Activated T-cell treated with anti-CD3 and anti-CD28 coated beads for 4 hours (primary cell): ENCODE measurements at places on chromosomes 7 and 10.
A peak's percentile ranks its signal among the peaks of the same experiment; 100 is the strongest.

GRCh38 chr7:35613150-35613549 lies 81.8 kb downstream of the HERPUD2 start:
- DNase-seq, result no peak

DNA sequence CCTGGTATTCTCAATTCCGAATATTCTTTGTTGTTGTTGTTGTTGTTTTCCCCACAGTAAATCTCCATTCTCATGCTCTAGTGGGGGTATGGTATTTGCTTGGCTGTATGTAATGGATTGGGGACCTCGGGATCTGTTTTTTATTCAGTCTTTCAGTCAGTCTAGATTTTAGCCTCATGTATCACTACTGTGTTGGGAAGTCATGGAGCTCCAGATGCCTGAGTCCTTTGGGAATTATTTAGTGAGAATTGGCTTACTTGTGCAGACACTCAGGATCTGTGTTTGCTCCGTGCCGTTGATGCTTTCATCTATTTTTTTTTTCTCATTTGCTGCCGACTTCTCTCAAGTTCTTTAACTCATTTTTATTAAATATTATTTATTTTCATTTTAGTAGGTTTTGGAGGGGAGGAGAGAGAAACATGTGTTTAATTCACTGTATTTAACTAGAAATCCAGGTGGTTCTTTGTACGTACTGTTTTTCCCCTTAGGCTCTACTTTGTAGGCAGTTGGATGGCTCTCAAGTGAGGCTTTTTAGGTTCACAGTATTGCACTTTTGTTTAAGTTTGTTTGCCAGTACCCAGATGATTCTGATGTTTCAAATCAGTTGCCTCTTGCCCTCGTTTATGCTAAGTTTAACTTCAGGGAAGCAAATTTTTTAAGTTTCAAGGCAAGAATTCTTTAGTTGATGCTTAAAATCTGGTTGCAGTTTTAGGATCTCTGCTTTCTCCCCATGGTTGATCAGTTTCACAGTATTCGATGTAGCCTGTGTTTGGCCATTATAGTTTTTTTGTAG lies 36.9 kb downstream of the ZNRF2 start:
- no peak for DNase-seq

GRCh38 chr7:158124671-158125079 lies 462.9 kb downstream of the PTPRN2 start:
- no peak for DNase-seq

DNA sequence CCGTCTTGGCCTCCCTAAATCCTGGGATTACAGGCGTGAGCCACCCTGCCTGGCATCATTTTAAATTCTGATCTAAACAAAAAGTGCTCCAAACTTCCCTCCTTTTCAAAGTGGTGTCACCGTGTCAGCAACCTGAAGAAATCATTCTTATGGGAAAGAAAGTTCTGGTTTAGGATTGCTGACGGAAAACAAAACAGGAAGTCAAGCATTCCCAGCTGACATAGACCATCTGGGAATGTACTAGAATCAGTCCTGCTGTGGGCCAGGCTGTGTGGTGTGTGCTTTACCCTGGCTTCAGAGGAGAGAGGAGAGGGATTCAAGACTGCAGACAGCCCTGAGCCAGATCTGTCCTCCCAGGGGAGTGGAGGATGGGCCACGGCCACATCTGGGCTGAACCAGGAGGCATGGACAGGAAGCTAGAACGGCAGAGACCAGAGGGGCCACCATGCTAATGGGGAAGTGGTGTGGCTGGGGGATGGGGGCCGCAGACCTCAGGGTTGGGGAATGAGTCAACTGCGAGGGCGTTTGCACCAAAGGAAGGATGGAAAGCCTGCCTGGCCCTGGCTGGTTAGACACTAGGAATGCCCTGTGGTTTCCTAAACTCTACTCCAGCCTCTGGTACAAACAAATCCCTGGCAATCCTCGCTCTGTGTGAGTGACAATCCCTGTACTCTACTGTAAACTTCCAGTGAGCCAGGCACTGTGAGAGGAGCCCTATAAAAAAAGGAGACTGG lies 16.7 kb upstream of the CLIP2 start:
- no peak for DNase-seq

GRCh38 chr7:69418869-69419670 lies 179.2 kb upstream of the AUTS2 start:
- no peak for DNase-seq

DNA sequence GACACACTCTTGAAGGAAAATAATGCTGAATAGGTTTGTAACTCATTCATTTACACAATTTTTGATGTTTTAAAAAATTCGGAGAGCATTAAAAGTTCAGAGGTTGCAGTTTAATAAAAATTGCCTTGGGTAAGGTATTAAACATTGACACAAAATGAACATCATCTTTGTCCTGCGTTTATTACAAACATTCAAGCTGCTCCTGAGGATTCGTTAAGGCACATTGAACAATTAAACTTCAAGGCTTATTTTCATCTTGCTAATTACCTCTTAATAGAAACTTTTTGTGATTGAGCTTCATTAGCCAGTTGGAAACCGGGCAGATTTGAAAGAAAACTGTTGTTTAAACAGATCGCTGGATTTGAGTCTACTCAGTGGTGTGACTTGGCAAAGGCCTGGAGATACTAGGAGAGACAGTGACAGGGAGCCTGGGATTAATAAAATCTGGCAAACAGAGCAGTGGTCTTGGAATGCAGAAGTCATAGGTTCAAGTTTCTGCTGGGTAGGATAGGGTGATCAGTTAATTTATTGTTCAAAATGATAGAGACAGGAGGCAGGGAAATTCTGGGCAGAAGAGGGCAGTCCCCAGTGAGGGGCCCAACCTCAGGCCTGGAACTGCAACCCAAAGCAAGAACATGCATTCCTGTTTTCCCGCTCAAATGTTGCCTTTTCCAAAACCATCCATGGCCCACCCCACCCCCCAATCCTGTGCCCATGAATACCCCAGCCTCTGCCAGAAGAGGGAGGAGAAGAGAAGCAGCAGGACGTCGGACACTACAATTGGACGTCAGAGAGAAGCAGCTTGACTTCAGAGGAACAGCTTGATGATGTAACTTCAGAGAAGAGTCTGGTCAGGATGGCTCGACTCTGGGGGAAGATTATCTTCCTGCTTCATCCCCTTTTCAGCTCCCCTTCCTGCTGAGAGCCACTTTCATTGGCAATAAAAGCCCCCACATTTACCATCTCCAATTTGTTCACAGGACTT lies 43.5 kb upstream of the SLC35G1 start:
- DNase-seq, result no peak

GRCh38 chr7:139523199-139523941 lies at the start of gene CLEC2L:
Gene CLEC2L, plus strand, starts transcription at chr7:139523685. Its CDS starts 243 bp downstream, at chr7:139523928.
- no peak for DNase-seq

GRCh38 chr10:5888843-5889623 lies 660 bp downstream of the ANKRD16 start:
- peak; percentile 23 for DNase-seq

GRCh38 chr7:99499371-99499720 lies 735 bp downstream of the ZNF394 start:
- DNase-seq, result no peak

GRCh38 chr10:77873536-77874380 lies 52.8 kb downstream of the DLG5 start:
- no peak for DNase-seq
